ENCODE measurements at places on chromosomes 13 and 19. TPM values are rescaled to one million over a fixed set of nuclear protein-coding genes. Genes with fewer than 3 reads are reported as not detected.

DNA sequence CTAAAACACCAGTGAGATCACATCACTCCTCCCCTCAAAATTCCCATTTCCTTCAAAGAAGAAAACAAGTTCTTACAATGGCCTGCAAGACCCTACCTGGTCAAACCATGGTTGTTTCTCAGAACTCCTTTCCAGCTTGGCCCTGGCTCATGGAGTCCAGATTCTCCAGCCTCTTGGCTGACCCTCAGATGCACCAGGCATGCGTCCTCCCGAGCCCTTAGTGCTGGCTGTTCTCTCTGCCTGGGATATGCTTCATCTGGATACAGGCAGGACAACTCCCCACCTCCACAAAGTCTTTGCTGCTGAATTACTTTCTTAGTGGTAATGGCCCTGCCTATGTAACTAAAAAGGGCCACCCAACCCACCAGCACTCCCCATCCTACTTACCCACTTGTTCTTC lies 94.3 kb downstream of the MBNL2 start:
- H3K27me3 ChIP-seq: no peaks in the 10 kb centered on the region
- H3K27ac ChIP-seq: no peak overlapping the region
- no peaks in the 10 kb centered on the region for H3K36me3 ChIP-seq
- DNase-seq: no peak
- peaks cover 8% of the 10 kb centered on the region for H3K4me1 ChIP-seq

Gene TPTE2
- 0.60 TPM for total RNA-seq

Gene MAST1
- total RNA-seq: 5.8 TPM

DNA sequence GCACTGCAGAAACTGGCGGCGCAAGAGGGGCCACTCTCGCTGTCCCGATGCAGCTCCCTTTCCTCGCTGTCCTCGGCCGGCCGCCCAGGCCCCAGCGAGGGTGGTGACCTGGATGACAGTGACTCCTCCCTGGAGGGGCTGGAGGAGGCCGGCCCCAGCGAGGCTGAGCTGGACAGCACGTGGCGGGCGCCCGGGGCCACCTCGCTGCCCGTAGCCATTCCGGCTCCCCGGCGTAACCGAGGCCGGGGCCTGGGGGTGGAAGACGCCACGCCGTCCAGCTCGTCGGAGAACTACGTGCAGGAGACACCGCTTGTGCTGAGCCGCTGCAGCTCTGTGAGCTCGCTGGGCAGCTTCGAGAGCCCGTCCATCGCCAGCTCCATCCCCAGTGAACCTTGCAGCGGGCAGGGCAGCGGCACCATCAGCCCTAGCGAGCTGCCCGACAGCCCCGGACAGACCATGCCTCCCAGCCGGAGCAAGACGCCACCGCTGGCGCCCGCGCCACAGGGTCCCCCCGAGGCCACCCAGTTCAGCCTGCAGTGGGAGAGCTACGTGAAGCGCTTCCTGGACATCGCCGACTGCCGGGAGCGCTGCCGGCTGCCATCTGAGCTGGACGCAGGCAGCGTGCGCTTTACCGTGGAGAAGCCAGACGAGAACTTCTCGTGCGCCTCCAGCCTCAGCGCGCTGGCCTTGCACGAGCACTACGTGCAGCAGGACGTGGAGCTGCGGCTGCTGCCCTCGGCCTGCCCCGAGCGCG lies 12.4 kb downstream of the C19orf25 start:
- DNase-seq: no peak
- no peak overlapping the region for H3K4me3 ChIP-seq
- H3K27me3 ChIP-seq: peaks cover 48% of the 10 kb centered on the region
- H3K36me3 ChIP-seq: no peaks in the 10 kb centered on the region

DNA sequence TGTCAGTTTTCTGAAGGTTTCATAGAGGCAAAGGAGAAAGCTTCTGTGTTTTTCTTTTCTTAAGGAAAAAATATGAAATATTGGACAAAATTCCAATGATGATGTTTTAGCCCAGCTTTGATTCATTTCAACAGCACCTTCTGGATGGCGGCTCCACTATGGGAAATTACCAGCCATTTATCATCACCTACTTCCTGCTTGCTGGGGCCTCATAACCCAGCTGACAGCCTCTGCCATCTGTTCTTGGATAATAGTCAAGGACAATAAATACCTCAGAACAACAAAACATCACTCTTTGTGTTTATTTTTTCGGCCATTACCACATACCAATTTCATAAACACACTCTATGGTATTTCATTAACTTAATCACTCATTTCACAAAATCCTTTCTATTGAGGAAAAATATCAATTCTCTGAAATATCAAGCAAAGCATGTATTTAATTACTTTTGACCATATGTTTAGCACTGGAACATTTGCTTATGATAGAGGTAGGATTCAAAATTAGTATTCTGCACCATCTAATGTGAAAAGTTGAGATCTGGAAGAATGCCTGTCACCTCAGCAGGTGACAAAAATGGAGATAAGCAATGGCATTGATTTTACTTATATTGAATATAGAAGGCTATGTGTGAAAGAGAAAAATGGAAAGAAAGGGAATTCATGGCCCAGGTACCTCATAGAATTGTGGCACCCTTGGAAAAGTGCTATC lies 629.7 kb downstream of the LIG4 start:
- no peak overlapping the region for H3K27ac ChIP-seq
- no peak overlapping the region for H3K4me3 ChIP-seq
- no peak for DNase-seq

DNA sequence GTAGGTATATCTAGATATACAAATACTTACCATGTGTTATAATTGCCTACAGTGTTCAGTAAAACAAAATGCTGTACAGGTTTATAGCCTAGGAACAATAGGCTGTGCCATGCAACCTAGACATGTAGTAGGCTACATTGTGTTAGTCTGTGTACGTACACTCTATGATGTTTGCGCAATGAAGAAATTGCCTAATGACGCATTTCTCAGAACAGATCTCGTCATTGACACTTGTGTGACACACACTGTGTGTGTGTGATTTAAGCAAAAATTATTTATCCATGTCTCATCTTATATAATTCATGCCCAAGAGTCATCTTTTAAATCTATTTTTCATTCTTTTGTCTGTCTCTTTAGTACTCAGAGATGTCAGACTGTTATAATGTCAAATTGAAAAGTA lies 1888.8 kb upstream of the PCDH20 start:
- H3K27ac ChIP-seq: no peak overlapping the region
- no peaks in the 10 kb centered on the region for H3K36me3 ChIP-seq
- no peak for DNase-seq
- no peaks in the 10 kb centered on the region for H3K4me1 ChIP-seq
- H3K27me3 ChIP-seq: no peaks in the 10 kb centered on the region

Measured in mesothelial cell of epicardium (in vitro differentiated cells).